ENCODE measurements at places on chromosomes 3 and 15.

DNA sequence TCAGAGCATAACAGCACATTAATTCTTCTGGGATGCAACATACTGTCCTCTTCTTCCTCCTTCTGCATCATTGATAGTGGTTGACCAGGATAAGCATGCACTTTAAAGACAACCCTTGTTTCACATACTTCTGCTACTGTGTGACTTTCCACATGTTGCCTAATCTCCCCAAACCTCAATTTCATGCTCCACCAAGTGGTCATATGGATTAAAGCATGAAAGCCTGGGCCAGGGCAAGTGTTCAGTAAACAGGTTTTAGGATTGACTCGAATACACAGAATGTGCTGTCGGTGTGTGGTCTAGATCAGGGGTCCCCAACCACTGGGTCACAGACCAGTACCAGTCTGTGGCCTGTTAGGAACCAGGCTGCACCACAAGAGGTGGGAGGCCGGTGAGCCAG lies 22.5 kb upstream of the BFSP2 start:
- no peak for DNase-seq

DNA sequence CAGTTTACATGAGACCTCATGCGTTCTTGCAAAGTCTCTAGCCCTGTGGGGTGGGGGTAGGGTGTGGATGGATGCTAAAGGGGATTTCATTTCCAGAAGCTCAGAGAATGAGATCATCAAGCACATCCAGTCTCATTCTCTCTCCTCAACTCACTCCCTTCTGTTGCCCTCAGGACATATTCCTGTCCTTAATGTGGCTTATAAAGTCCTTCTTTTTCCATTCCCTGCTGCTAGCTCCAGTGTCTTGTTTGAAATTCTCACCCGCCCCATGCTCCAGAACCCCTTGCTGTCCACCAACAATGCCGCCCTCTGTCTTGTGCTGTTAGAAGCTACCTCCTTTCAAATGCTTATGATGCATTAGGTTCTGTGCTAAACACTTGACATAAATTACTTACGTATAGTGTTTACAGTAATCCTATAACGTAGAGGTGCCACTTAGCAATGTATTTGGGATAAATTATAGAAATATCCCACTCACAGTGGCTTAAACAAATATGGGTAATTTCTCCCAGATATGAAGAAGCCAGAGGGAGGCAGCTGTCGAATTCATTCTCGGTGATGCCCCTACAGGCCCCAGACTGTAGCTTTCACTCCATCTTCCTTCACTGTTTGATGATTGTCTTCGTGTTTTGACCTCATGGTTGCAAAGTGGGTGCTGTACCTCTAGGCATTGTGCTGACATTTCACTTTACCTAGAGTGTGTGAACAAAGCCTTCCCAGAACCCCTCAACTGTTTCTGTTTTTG lies 273.1 kb upstream of the TBL1XR1 start:
- DNase-seq = no peak

GRCh38 chr3:98564282-98565005 lies 29.0 kb downstream of the CPOX start:
- DNase-seq = no peak

- no peak for DNase-seq
Measured at GRCh38 chr3:113454057-113454456, 12.8 kb upstream of the CFAP44 start.

DNA sequence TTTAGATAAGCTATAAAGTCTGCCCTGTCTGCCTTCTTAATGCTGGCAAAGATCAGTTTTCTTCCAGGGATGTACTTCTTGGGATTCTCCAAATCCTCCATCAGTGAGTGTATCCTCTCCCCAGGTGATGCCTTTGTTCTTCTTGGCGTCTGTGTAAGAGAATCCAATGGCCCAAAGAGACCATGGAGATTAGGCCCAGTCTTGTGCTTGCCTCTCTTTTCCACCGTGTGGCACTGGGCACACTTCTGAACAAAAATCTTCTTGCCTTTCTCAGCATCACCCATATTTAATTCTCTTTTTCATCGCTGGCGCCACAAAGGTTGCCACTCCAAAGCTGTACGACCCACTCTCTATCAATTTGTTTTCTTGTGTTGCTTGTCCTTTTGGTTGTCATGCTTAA lies 32.2 kb upstream of the TAMM41 start:
- DNase-seq = no peak

DNA sequence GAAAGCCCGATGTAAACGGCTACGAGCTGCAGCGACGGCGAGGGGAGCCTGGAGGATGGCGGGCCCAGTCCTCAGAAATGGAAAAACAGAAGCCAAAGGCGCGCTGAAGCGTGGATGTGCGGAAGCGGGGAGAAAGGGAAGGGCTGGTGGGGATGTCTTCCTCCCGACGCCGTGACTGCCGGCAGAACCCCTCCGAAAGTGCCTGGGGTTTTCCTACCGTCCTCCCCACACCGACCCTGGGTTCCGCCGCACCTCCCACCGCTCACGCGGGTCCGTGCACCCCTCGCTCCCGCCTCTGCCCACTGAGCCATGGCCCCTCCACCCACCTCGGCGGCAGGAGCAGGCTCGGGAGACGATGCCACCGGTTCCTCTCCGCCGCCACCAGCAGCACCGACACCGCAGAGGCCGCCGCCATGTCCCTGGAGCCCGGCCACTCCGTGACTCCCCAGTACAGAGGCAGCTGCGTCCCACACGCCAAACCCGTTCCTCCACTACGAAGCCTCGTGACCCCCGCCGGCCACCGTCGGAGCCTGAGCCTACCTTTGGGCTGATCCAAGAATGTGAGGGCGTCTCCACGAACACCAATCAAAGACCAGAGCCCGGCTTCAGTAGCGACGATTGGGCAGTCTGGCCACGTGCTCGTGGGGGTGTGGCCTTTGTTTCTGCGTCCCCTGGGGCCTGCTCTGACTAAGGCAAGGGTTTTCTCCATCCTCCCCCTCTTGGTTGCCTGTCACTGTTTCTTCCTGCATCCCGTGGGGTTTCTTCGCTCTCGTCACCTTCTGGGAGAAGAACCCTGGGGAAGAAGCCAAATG lies at the start of gene MCCC1:
Gene MCCC1 (minus strand): TSS at position 471 of the 812 bp plus-strand sequence. CDS start 56 bp downstream, at position 415.
- peak; percentile 94 for DNase-seq
